ENCODE measurements at places on chromosomes 1 and 21.

- DNase-seq, result no peak
Measured at GRCh38 chr1:237961754-237962153, 71.0 kb upstream of the ZP4 start.

DNA sequence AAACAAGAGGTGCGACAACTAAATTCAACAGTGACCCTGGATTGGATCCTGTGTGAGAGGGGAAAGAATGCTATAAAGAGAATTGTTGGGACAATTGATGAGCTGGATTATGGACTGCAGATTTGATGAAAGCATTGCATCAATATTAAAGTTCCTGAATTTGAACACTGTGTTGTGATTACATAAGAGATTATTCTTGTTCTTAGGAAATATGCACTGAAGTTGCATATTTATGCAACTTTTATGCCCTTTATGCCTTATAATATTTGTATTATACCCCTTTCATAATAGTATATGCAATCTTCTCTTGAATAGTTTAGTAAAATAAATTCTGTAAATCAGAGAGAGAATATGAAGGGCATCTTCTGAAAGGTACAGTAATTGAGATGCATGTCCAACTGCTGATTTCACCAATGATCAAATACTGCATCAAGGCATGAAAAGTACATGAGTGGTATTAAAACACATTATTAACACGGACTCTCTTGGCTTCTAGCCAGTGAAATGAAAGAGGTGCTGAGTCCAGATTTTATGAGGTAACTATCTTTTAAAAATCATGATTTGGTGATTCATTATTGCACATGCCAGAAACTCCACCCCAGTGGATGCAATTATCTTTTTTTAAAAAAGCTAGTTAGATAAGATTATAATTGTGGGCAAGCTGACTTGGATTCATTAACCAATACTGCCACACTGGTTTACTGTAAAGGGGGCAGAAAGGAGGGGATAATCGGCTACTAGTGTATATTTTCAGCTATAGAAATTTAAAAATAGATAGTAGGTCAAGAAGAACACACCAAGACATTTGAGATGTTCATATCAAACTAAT, 19.9 kb upstream of the LPAR3 start:
- DNase-seq, result no peak

- no peak for DNase-seq
Measured at GRCh38 chr1:109791495-109792043, 27.8 kb upstream of the EPS8L3 start.

- DNase-seq, result no peak
Measured at GRCh38 chr1:204263254-204263910, 49.6 kb upstream of the GOLT1A start.

Data from SW480 (cell line).